GM23338 (cell line): ENCODE measurements at places on chromosomes 3 and 15. TPM values are rescaled to one million over a fixed set of nuclear protein-coding genes. Genes with fewer than 3 reads are reported as not detected.
A peak's percentile ranks its signal among the peaks of the same experiment; 100 is the strongest.

DNA sequence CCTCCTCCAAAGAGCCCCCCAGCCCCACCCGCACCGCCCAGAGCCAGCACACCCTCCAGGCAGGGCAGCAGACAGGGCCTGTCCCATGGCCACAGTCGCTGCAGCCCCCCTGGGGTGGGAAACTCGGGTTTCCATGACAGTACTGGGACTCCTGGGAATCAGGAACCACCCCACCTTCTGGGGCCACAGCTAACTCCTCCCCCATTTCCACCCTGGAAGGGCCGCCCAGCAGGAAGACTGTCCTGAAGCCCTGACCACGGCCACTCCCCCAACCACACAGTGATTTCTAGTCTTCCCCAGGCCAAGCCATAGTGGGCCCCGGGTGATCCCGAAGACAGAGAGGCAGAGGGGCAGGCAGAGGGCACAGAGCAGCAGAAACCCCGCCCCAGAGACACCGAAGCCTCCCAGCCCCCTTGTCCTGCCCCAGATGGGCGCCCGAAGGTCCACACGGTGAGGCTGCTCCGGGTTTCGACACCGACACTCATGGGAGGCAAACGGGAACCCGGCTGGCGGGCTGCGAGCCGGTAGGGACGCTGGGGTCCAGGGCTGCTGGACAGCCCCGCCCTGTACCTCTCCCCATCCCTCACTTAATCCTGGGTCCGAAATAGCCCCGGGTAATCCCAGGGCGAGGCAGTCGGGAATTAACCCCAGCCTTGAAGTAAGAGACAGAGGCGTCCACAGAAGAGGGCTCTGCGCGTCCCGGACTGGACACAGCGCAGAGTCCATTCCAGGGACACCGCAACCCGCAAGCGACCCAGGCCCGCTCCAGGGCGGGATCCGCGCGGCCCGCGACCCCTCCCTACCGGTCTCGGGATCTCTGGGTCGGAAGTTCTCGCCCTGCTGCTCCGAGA, 138.4 kb downstream of the NUP210 start:
- peak; percentile 64 for DNase-seq

DNA sequence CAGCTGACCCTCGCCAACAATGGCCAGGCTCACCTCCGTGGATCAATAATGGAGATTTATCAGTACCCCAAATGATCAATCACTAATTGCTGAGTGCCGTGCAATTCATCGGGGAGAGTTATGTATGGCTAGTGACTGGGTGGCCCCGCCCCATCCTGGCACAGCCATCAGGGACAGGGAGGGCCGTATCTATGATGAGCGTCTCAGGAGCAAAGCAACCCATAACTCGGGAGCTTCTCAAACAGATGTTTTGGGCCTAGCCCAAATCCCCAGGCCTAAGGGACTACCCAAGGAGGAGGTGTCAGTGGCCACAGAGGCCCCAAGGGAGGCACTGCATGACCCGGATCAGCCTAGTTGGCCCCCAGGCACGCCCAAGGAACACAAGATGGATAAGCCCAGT, 180.0 kb upstream of the LINGO1 start:
- DNase-seq = no peak

GRCh38 chr15:74635228-74635627, 19.6 kb downstream of the CLK3 start:
- DNase-seq = peak; percentile 87

DNA sequence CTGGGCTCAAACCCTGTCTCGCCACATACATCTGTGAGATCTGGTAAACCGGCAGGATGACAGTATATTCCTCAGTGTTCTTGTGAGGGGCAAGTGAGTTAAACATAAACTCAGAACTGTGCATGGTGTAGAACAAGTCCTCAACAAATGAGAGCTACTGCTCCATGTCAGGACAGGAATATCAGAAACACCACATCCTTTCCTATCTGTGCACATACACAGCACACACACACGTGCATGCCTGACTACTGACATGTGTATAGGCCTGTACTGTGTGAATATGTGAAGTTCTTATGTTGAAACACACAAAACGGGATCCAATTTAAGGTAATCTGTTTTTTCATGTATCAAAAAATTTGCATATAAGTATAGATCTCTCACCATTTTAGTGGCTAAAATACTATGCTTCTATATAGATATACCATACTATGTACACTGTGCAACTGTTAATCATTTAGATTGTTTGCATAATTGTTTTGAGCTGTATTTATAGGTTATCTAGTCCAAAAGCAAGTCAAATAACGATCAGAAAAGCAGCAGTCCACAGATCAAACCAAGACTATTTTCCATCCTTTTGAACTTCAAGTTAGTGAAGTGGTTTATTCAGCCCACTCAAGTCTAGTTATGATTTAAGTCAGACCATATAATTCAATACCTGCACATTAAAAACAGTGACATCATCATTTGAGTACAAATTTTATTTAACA, 44.8 kb downstream of the CCR4 start:
- DNase-seq = no peak

Gene ITGB5
- 242 and 269 TPM in 2 replicates for total RNA-seq

DNA sequence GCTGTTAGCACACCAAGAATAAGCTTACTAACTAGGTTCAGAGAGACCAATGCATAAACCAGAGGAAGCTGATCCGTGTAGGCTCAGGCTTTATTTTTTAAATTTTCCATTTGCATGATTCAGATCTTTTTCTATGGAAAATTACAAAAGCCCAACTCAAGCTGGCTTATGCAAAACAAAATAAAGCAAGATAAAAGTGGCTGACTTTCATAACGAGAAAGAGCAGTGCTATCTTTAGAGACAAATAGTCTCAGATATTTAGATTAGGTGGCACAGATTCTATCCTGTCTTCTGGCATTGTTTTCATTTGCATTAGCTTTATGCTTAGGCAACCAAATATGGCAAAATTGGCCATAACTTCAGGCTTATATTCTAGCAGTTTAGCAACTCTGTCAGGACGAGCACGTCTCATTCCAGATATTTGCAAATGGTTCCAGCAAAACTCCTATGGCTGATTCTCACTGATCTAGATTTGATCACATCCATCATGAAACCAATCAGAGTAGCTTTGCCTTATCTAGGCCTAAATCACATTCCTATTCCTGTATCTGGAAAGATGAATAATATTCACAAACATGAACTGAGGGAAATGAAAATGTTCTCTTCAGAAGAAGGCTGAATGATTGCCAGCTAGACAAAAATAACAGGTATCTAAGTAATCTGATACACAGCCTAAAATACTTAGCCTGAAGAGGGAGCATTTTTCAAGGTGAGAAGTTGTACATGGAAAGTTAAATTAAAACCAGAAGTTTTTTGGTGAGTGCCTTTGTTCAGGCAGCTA, 216.4 kb upstream of the DPPA4 start:
- peak; percentile 19 for DNase-seq

DNA sequence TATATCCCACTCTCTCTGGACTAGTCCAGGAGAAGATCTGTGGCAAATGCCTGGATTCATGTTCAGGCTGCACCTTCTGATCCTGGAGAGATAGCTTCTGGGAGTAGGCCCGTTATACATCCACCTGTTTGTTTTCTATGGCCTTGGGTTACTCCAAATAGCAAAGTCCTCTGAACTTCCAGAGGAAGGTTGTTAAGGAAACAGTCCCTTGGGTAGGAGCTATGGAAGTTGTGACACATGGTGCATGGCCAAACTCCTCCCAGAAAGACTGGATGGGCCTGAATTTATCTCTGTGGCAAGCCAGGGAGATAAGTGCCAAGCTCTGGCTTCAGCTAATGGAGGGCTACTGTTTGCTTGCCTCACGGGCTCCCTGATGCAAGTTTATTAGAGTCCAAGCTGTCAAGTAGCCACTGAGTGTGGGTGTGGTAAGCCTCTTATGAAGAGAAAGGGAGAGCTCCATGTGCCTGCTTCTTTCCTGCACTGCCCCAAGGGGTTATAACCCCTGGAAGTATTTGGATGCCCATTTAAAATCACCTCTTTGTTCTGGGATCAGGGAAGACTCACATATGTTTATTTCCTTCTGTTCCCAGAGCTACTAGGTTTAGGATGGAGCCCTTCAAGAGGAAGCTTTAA, 328.7 kb upstream of the ATP11B start:
- DNase-seq = no peak

DNA sequence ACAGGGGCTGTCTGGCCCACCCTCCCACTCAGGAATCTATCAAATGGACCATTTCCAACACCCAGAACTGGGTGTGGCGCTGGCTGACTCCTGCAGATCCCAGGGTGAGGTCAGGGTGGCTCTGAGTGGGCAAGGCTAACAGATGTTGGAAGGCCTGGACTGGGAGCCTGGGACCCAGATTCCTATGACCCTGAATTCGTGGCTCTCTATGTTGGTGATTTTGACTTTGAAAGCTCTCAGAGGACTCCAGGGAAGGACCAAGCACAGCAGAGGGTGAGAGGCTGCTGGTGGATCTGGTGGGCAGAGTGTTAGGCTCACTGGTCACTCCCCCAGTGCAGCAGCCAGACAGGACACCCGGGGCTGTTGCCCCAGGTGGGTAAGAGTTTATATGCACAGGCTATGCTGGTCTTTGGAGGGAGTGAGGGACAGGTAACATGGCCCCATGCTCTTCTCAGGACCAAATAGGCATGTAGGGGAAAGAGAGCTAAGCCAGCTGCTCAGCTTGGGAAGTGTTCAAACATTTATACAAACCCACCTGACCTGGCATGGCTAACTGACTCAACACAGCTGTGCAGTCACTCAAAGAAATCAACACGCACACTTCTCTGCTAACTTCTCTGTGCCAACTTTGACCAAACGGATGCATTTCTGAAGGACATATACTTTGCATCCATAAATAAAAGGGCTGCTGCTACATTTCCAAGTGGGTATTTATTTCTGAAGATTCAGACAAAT, 62.6 kb upstream of the RAB6B start:
- no peak for DNase-seq

GRCh38 chr15:59292442-59293151, 80.1 kb downstream of the MYO1E start:
- DNase-seq = peak; percentile 50

DNA sequence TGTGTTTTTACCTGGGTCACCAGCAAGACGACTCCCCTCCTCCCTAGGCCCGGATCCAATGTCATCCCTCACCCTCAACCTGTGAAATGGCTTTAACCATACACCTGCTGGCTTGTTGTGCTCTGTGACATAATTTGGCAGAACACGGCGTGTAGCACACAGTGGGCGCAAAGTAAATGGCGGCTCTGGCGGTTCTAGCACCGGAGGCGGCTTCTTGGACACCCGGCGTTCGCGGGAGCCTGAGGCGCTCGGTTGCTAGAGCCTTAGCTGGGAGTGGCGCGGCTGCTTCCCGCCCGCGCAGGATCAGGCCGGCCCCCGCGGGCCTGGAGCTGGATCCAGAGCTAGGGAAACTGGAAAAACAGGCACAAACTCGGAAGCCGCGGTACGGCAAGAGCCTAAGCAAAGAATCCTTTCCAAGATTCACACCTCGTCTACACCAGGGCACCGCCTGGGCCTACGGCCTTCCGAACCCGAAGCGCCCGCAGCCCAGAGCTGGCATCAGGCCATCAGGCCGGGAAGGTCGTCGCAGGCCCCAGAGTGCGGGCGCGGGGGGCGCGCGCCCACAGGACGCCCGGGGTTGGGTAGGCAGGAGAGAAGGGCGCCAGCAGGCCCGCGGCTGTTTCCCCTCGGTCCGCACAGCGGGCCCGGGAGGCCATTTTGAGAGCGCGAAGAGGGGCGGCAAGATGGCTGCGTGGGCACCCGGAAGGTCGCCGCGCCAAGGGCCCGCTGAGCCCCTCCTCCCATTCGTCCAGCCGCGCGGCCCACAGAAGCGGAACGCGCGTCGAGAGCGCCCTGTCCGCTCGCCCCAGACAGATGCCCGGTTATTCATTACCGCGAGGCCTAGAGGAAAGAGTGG, 43.9 kb upstream of the POLG start:
- DNase-seq = peak; percentile 55

Gene CCR2
- total RNA-seq = not detected in 2 replicates

- DNase-seq = no peak
These were observed 12.2 kb downstream of the NEK10 start for GRCh38 chr3:27356976-27357375.

- DNase-seq = no peak
These were observed 22.8 kb upstream of the SMAD3 start for GRCh38 chr15:67042551-67043142.

Gene RARB
- total RNA-seq = 0.14 and 0.39 TPM in 2 replicates

DNA sequence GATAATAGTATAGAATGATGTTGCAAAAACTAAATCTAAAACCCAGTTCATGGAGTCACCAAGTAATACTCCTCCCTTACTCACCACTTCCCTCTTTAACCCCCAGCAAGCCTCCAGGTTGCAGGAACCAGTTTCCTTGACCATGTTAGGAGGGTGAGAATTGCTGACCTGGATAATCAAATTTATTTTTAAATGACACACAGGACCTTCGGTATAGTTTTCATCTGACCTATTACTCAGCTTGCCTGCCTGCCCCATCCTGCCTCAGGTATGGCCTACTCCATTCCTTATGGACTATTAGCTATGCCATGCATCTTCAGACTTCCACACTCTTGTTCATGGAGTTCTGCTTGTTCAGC, 883 bp downstream of the RTP4 start:
- no peak for DNase-seq

- no peak for DNase-seq
These were observed 118.7 kb downstream of the CHRNA7 start for GRCh38 chr15:32148833-32149555.

Gene SERPINI2
- 1.8 and 2.5 TPM in 2 replicates for total RNA-seq

- DNase-seq = no peak
These were observed 13.3 kb upstream of the IQCF1 start for GRCh38 chr3:51916418-51916817.

DNA sequence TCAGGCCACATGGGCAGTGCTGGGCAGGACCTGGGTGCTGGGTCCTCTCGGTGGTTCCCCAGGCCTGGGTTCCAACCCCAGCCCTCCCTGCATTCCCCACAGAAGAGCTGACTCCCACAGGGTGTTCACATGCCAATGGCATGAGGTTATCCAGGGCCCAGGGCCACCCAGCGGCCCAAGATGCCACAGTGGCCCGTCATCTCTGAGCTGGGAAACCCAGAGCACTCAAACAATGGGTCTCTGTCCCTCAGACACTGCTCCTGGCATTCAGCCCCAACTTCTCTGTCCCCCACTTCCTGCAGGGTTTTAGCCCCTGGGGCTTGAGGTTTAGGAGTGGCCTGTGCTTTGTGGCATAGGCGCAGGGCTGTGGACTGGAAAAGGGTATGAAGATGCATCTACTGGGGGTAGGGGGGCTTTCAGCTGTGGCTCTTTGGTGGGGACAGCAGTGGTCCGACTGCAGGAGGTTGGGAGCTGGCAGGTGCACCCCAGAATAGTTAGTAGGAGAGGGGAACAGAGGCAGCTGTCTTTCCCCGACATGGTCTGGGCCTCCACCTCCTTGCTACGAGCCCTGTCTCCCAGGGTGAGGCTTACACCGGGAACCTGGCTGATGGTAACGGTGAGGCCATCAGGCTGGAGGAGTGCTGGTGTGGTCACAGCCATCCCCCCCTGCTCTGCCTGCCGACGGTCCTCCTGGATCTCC, 1.7 kb downstream of the CCDC9B start:
- DNase-seq = no peak
